ENCODE measurements at places on chromosomes 4 and X.

DNA sequence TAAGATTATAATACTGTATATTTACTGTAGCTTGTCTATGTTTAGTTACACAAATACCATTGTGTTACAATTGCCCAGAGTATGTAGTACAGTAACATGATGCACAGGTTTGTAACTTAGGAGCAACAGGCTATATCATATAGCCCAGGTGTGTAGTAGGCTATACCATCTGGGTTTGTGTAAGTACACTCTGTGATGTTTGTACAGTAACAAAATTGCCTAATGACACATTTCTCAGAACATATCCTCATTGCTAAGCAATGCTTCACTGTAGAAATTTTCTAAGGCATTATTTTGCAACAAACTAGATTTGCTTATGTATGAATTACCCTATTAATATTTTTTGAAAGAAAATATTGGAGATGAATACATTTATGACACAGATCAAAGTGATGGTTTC, 1390.9 kb downstream of the C4orf33 start:
- no peak for DNase-seq

- DNase-seq, result no peak
Observed at GRCh38 chr4:37188100-37188499, 56.4 kb upstream of the NWD2 start.

- no peak for DNase-seq
Observed at GRCh38 chrX:69396916-69397315, 107.2 kb upstream of the NALF2 start.

DNA sequence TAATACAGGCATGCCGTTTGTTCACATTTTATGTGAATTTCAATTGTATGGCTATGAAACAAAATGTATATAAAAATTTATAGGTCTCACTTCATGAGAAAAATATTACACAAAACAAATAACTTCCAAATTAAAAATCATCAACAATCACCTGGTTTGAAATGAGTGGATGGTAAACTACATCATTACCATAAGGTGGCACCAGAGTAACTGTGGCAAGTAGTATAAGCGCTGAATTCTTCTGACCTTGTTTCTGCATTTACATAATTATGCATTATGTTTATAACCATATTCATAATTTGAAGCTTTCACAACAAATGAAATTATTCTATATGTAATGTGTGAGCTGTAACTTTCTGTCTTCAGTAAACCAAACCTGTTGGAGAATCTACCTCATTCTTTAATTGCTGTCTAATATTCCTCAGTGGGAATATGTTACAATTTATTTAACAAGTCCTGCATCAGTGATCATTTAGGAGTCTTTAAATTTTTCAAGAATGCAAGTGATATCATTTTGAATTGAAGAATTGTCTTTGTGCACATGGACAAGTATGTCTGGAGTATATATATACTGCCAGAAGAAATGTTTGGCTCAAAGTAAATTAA, 55.2 kb downstream of the MMRN1 start:
- DNase-seq, result no peak

DNA sequence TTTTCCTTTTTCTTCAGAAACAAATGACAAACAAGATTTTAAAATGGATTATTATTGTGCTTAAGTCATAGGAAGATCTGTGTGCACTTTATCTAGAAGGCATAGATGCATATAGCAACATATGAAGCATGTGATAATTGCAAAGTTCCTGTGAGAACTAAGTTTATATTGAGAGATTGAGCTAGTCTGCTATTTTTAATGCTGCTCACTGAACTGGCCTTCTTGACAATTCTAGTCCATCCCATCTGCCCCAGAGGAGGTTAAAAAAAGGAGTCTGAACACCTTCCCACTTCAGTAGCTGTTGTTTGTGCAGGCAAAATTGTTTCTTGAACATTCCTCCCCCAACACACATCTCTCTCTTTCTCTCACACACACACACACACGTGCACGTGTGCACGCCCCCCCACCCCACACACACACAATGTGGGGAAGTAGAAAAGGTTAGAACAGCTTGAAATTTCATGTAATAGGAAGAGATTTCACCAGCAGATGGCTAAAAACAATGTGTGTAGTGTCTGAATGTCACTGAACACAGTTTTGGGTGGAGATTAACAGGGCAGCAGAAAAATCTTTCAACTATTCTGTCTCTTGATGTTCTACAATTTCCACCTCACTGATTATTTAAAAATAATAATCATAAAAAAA, 108.0 kb downstream of the GPM6A start:
- no peak for DNase-seq

- no peak for DNase-seq
Observed at GRCh38 chr4:1928356-1929239, 57.4 kb downstream of the NSD2 start.

- DNase-seq, result no peak
Observed at GRCh38 chrX:130419263-130419662, 17.5 kb downstream of the RBMX2 start.

DNA sequence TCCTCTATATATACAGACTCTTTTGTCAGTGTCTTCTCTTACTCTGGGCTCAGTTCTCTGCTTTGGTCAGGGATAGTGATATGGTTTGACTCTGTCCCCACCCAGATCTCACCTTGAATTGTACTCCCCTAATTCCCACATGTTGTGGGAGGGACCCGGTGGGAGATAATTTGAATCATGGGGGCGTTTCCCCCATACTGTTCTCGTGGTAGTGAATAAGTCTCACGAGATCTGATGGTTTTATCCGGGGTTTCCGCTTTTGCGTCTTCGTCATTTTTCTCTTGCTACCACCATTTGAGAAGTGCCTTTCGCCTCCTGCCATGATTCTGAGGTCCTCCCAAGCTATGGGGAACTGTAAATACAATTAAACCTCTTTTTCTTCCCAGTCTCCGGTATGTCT, 144.4 kb downstream of the GLUD2 start:
- no peak for DNase-seq

GRCh38 chr4:129138810-129139496, 43.0 kb downstream of the C4orf33 start:
- DNase-seq, result no peak

- no peak for DNase-seq
Observed at GRCh38 chr4:10080589-10081217, 35.9 kb downstream of the WDR1 start.

GRCh38 chr4:39877971-39878370, 99.7 kb downstream of the PDS5A start:
- no peak for DNase-seq

DNA sequence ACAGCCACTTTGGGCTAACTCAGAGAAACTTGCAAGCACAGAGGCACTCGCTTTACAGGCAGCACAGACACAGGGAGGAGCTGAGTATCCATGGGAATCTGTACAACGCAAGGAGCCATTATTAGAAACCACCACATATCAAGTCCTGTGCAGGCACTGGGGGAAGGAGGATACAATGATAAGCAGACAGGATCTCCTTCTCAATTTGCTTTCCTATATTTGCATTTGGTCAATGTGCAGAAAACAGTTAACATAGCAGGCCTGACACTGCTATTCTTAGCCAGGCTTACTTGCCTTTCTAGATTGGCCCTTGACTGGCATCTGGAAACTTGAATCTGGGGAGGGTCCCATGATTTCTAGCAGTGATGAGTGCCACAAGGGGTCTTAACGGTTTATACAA, 65.8 kb downstream of the TEC start:
- DNase-seq, result no peak

DNA sequence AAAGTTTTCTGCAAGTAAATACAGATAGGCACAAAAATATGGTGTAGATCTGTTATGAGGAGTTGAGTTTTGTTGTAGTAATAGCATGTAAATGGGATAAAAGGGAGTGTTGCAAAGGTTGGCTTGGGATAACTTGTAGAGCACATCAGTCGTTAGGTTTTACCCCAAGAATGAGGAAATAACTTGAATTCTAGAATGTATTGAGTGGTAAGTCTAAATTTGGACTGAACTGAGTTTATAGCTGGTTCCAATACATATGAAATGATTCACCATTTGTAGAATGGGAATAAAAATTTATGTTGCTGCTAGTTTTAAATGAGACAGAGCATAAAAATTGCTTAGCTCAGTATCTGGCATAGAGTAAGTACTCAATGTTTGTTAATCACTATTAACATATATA, 719.2 kb downstream of the FSTL5 start:
- no peak for DNase-seq

DNA sequence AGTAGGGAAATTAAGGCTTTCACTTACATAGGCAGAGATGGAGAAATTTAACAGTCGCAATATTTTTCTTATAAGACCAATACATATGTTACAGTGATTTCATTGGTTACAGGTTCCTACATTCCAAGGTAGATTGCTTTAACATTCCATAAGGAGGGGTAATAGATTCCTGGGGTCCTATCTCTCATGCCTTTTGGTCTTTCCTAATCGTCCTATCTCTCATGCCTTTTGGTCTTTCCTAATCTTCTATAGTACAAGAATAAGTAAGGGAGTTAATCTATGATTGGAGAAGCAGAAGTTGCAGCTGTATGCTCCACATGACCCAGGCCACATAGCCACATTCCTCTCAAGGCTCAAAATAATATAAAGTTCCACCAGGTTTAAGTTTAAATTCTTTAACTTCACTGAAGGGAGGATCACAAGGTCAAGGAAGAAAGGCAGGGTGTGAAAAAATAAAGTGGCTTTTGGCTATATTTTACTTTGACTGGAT, 285.0 kb upstream of the BOD1L1 start:
- DNase-seq, result no peak

GRCh38 chr4:113052379-113052951, 3.0 kb downstream of the ANK2 start:
- no peak for DNase-seq

DNA sequence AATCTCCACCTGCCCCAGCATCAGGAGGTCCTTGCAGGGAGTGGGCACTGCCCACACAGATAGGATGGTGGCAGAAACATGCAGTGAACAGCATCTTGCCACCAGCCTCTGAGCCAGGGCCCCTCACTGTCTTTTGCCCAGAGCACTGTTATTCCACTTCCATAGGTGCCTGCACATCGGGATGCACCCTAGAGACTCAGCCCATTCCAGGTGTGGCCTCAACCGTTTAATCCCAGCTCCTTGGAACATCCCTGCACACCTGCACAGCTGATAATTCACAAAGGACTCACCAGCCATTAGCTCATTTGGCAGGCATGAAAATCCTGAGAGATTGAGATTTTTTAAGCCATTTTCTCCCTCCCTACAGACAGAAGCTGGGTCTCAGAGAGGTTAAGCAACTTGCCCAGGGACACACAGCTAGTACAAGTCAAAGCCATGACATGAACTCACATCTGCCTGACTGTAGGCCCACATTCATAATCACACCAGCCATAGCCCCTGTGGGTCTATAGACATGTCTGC, 116.3 kb downstream of the EFNB1 start:
- no peak for DNase-seq

- no peak for DNase-seq
Observed at GRCh38 chrX:129678614-129679195, 23.9 kb upstream of the APLN start.

GRCh38 chr4:37241647-37242046, 2.9 kb upstream of the NWD2 start:
- no peak for DNase-seq

GRCh38 chr4:159429693-159430035, 326.8 kb downstream of the RAPGEF2 start:
- DNase-seq, result no peak

DNA sequence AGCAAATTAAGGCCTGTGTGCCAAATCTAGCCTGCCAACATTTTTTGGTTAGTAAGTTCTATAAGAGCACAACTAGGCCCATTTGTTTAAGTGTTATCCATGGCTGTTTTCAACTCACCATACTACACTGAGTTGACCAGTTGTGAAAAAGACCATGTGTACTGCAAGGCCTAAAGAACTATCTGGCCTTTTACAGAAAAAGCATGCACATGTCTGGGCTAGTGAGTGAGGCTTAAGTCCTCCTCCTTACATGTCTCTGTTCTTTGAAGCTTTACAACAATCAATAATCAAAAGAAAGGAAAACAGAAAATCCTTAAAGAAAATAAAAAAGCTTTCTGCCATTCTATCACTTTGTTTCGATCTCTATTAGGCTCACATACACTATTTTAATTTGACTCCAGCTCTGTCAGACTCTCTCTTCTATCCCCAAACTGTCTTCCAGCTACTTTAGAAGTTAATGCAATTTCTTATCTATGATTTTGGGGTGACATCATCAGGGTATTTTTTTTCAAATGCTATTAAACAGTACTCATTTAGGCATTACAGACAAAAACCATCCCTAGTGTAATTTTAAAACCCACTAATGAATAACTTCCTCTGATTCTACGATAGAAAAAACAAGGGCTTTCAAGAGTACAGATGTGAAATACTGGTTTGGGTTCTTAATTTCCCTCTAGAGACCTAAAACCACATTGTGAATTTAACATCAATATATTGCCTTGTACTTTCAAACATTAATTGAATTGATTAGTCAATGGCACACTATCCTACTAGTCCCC, 161.8 kb downstream of the MAB21L2 start:
- DNase-seq, result no peak

- no peak for DNase-seq
Observed at GRCh38 chrX:116607776-116608175, 145.0 kb upstream of the CT83 start.

DNA sequence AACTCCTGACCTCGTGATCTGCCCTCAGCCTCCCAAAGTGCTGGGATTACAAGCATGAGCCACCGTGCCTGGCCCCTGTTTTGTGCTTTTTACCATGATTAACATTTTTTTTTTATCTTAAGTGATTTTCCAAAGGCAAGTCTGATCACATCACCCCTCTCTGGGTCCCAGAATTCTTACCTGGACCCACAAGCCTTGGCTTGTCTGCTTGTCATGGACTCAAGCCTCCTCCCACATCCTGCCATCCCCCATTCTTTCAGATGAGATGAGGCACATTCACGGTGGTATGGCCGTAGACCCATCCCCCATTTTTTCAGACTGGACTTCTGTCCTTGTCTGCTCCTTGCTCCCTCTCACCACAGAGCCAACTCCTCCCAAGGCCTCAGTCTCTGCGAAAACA, 55.3 kb downstream of the APLN start:
- no peak for DNase-seq

DNA sequence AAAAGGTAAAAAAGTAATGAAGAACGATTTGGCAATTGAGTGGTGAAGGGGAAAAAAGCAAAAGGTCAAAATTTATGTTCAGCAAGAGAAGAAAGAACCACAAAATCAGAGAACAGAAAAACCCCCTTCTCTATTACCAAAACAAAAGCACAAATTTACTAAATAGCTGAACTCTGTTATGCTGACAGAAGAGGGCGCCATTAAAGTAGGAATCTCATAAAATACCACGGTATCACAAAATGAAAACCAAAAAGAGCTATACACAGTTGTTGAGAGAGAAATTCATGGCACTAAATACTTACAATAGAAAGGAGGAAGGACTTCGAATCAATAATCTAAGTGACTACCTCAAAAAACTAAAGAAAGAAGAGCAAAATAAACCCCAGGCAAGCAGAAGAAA, 69.6 kb upstream of the CXorf66 start:
- no peak for DNase-seq

- DNase-seq, result no peak
Observed at GRCh38 chrX:102515975-102516941, at the start of gene TMSB15A. Gene TMSB15A (minus strand): TSS chrX:102516739.

GRCh38 chr4:6322761-6323566, 53.3 kb downstream of the WFS1 start:
- no peak for DNase-seq
